Gastrocnemius medialis (tissue), 4 donors: ENCODE measurements at places on chromosomes 5 and 9.

DNA sequence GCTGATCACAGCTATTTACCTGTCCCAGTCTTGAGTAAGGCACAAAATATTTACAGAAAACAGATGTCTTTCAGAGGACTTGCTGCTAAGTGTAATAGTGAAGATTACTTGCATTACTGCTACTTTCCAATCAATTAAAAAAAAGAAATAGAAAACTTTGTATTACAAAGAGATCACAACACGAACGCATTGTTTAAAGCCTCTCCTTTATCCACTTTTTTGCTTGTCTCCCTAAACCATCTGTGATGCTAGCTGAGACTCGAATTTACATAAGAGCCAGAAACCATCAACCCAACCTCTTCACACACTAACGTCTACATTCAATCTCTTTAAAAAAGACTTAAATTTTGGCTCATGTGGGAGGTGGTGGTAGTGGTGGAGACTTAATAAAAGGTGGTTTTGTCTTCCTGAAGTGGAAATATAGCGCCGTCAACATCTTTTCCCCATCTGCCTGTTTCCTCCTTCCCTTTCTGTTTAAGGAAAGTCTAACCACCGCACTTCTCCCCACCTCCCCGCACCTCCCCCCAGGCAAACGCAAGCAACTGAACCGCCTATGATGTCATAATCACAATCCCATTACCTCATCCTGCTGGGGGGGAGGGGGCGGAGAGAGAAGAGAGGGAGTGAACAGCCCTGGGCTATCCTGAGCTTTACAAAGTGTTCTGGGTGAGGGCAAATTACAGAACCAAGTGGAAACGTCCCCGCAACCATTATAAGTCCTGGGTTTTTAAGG, 948 bp upstream of the FAM53C start:
- peak overlapping the region; percentile 98 for H3K27ac ChIP-seq
- H3K36me3 ChIP-seq: peaks cover 7% of the 10 kb centered on the region
- H3K4me1 ChIP-seq: peaks cover 39% of the 10 kb centered on the region
- no peaks in the 10 kb centered on the region for H3K27me3 ChIP-seq

DNA sequence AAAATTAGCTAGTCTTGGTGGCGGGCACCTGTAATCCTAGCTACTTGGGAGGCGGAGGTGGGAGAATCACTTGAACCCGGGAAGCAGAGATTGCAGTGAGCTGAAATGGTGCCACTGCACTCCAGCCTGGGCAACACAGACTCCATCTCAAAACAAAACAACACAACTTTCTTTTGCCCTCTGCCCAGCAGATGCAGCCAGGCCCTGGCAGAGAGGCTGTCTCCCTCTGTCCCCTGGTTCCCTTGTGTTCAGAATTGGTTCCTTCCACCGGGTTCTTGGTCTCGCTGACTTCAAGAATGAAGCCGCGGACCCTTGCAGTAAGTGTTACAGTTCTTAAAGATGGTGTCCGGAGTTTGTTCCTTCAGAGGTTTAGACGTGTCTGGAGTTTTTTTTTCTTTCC, 30.2 kb upstream of the CEP72 start:
- no peak overlapping the region for H3K27ac ChIP-seq
- DNase-seq: no peak
- no peaks in the 10 kb centered on the region for H3K4me1 ChIP-seq

DNA sequence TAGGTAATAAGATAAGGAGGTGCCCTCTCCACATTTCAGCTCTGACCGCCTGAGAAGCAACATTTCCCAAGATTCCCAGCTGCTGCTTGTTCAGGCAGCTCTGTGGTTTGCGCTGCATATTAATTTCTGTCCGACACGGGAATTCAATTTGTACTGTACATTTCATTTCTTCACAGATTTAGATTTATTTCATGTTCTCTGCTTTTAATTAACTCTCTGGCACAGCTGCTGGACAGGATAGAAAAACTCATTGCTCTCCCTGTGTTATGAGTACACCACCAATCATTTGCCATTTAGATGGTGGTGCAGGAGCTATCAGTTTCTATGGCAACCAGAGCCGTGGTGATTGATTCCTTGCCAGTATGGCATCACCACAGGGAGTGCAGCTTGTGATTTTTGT, 558.5 kb downstream of the DMRTA1 start:
- no peaks in the 10 kb centered on the region for H3K27me3 ChIP-seq
- no peaks in the 10 kb centered on the region for H3K4me1 ChIP-seq
- H3K4me3 ChIP-seq: no peak overlapping the region
- DNase-seq: no peak
- H3K27ac ChIP-seq: no peak overlapping the region

DNA sequence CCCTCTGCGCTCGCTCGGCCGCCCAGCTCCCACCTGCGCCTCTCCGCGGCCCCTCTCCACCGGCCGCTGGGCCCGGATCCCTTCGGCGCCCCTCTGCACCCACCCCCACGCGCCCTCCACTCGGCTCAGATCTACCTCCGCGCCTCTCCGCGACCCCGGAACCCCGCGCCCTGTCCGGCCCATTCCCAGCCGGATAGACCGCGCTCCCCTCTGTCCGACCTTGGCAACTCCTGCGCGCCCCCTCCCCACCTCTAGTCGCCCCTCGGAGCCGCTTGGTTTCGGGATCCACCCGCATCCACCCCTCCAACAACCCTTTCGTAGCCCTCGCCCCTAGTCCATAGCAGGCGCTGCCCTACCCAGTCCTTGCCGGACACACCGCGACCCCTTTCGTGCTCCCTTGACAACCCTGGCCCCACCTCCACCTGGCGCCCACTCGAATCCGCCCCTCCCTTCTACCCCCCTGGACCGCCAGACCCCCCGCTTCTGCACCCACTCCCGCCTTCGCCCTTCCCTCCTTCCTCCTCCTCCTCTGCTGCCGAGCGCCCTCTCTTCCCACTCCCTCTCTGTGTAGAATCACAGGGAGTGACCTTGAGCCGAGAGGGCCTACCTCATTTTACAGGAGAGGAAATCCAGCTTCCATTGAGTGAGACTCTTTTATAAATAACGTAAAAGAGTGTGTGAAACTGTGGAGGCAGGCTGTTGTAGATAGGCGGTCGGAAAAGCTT, 525 bp upstream of the AK3 start:
- peaks cover 14% of the 10 kb centered on the region for H3K4me1 ChIP-seq
- peak overlapping the region; percentile 87 for H3K27ac ChIP-seq
- H3K36me3 ChIP-seq: no peaks in the 10 kb centered on the region
- no peaks in the 10 kb centered on the region for H3K27me3 ChIP-seq
- peak overlapping the region; percentile 84 for H3K4me3 ChIP-seq

- no peak for DNase-seq
- no peak overlapping the region for H3K27ac ChIP-seq
- peaks cover 7% of the 10 kb centered on the region for H3K4me1 ChIP-seq
- H3K27me3 ChIP-seq: no peaks in the 10 kb centered on the region
Measured at GRCh38 chr5:149616727-149617285, 35.5 kb downstream of the ARHGEF37 start.

GRCh38 chr9:9905736-9906135, 707.1 kb downstream of the PTPRD start:
- no peaks in the 10 kb centered on the region for H3K36me3 ChIP-seq
- H3K27ac ChIP-seq: no peak overlapping the region
- no peak overlapping the region for H3K4me3 ChIP-seq
- DNase-seq: no peak
- H3K27me3 ChIP-seq: no peaks in the 10 kb centered on the region
- no peaks in the 10 kb centered on the region for H3K4me1 ChIP-seq

DNA sequence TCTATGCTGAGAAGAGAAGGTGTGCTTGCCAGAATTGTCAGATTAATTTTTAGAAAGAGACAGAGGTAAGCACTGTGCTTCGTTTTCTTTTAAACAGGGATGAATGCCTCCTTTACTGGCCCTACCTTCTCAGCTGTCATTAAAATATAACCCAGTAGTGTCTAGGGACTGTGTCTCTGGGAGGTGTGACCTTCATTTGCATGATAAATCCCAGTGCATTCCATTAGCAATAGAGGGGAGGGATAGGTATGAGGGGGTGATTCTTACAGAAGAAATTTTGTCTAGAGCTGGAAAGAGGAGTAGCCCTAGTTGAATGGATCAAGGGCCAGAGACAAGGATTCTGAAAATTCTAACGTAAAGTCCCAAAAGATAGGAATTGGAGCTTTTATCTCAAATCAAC, 351.5 kb downstream of the BNC2 start:
- no peaks in the 10 kb centered on the region for H3K36me3 ChIP-seq
- H3K4me1 ChIP-seq: no peaks in the 10 kb centered on the region
- no peak for DNase-seq
- H3K27me3 ChIP-seq: no peaks in the 10 kb centered on the region
- H3K27ac ChIP-seq: no peak overlapping the region

- H3K4me3 ChIP-seq: no peak overlapping the region
- no peaks in the 10 kb centered on the region for H3K36me3 ChIP-seq
- H3K4me1 ChIP-seq: no peaks in the 10 kb centered on the region
- DNase-seq: no peak
Measured at GRCh38 chr5:118554981-118555380, 433.4 kb downstream of the DTWD2 start.

GRCh38 chr5:7884491-7885267, 15.7 kb downstream of the MTRR start:
- no peaks in the 10 kb centered on the region for H3K27me3 ChIP-seq
- DNase-seq: no peak

- H3K36me3 ChIP-seq: no peaks in the 10 kb centered on the region
- peak overlapping the region; percentile 86 for H3K4me3 ChIP-seq
- H3K27ac ChIP-seq: peak overlapping the region; percentile 98
- no peaks in the 10 kb centered on the region for H3K27me3 ChIP-seq
Measured at GRCh38 chr9:133119103-133119845, 1.8 kb downstream of the RALGDS start.

GRCh38 chr5:119323601-119324000, 32.2 kb upstream of the TNFAIP8 start:
- H3K4me1 ChIP-seq: no peaks in the 10 kb centered on the region
- no peaks in the 10 kb centered on the region for H3K36me3 ChIP-seq
- DNase-seq: no peak
- H3K27ac ChIP-seq: no peak overlapping the region

- H3K4me1 ChIP-seq: no peaks in the 10 kb centered on the region
- H3K27ac ChIP-seq: no peak overlapping the region
Measured at GRCh38 chr5:59887274-59887673, 6.3 kb downstream of the PDE4D start.

GRCh38 chr5:2303431-2304100, 420.8 kb upstream of the IRX4 start:
- no peaks in the 10 kb centered on the region for H3K4me1 ChIP-seq
- no peak overlapping the region for H3K4me3 ChIP-seq
- no peak for DNase-seq
- no peak overlapping the region for H3K27ac ChIP-seq

DNA sequence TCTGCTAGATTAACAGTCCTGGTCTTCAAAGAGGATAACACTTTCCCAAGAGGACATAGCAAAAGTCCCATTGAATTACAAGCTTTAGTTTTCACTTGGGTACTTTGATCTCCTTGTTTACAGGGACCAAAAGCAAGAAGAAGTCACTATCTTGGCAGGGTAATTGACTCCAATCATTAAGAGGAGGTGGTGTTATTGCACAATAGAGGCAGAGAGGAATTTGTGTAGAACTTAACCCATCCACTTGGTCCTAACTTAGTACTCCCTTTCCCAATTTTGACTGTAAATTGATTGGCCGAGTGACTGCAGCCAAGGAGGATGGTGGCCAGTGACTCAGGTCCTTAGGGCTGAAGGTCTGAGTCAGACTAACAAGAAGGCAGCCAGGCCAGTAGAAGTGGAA, 9.3 kb upstream of the TRPC7 start:
- no peaks in the 10 kb centered on the region for H3K36me3 ChIP-seq
- DNase-seq: no peak
- no peak overlapping the region for H3K27ac ChIP-seq
- H3K27me3 ChIP-seq: no peaks in the 10 kb centered on the region
- no peaks in the 10 kb centered on the region for H3K4me1 ChIP-seq

GRCh38 chr5:145872486-145872885, 328 bp downstream of the GRXCR2 start:
- no peaks in the 10 kb centered on the region for H3K4me1 ChIP-seq
- H3K36me3 ChIP-seq: no peaks in the 10 kb centered on the region
- no peak for DNase-seq
- no peak overlapping the region for H3K27ac ChIP-seq
- H3K4me3 ChIP-seq: no peak overlapping the region

- H3K27me3 ChIP-seq: no peaks in the 10 kb centered on the region
- peaks cover 56% of the 10 kb centered on the region for H3K36me3 ChIP-seq
- DNase-seq: no peak
- no peaks in the 10 kb centered on the region for H3K4me1 ChIP-seq
Measured at GRCh38 chr5:37109338-37109737, 139.8 kb downstream of the CPLANE1 start.
